SK-N-SH treated with all-trans-retinoic acid at 6 μM for 48 hours (cell line): ENCODE measurements at places on chromosomes 4 and X.

DNA sequence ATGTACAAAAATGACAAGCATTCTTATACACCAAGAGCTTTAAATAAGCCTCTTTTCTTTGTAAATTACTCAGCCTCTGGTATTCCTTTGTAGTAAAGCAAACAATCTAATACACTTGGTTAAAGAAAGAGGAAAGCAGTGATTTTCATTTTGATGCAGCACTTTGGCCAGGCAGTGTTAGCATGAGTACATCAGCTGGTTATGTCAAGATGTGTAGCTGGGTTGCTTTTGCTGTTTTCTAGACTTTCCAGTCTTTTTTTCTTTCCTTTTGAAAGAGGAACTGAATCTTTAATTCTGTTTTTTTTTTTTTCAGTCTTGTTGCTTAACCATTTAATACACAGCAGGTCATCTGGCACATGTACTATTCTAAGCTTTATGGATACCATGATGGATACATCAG, 167.1 kb upstream of the AADAT start:
- ATAC-seq, result no peak

DNA sequence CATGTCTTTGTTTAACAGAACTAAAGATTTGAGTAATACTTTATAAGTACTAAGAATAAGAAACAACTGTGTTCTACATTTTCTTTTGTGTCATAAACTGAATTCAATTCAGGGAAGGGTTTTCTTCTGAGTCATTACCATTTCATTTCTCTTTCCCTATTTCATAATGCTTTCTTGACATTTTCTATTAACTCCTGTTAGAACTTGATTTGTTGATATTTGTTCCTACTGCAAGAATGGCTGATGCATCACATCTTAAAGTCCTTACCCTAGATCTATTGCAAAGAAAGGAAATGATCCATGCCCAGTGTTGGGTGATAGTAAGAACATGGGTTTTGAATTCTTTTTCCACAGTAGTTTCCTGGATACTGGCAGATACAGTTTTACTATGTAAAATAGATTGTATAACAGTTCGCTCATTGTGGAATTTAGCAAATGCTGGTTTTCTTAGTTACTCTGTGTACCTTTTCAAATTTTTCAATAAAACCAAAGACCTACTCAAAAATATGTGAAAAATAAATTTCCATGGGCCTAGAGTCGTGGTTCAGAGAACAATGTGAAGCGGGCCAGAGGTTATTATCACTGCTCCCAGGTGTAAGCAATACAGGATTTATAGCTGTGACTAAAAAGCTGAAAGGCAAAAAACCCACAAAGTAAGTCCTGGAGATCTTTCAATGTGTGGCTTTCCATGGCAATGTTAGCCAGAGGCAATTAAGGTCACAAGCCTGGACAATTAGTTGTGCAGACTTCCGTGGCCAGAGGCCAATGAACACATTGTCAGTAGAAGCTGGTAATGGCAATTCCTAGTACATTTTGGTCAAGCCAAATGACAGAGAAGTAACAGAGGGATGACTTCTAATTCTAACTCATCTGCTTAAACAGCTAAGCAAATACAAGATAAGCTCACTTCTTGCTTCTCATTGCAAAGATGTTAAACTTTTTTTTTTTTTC, 127.3 kb upstream of the FAT4 start:
- peak; percentile 81 for ATAC-seq

- no peak for ATAC-seq
These were observed 106.6 kb downstream of the CRLF2 start for GRCh38 chrX:1105671-1106419.

GRCh38 chrX:9135901-9136510, 102.1 kb upstream of the FAM9B start:
- no peak for ATAC-seq

DNA sequence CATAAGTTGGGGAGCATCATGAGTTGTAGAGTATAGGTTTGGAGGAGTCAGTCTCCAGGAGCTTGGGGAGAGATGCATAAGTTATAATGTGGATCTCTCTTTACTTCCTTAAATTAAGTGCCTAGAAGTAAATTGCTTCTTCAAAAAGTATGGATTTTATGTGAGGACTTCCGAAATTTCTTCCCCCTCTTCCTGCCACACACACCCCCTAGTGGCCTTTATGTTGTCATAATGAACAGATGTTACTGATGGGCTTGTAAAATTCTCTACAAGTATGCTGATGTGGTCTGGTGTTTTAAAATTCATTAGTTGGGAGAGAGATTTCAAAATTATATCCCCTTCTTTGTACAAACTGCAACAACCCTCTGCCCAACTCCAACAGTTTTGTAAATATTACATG, 2.3 kb upstream of the METTL14 start:
- ATAC-seq, result no peak

DNA sequence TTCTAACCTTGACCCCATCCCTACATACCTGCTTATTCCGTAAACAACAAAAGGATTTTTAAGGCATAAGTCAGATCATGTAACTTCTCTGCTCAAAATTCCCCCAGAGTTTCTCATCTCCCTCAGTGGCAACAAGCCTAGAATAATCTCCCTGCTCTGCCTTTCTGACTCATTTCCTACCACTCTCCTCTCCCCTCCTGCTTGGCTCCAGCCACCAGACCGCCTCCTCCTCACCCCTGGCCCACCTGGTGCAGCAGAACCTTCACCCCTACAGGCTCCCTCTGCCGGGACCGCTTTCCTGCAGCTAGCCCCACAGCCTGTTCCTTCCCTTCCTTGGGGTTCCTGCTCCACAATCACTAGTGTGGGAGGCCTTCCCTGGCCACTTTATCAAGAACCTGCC, 32.1 kb downstream of the TSPAN5 start:
- peak; percentile 93 for ATAC-seq

DNA sequence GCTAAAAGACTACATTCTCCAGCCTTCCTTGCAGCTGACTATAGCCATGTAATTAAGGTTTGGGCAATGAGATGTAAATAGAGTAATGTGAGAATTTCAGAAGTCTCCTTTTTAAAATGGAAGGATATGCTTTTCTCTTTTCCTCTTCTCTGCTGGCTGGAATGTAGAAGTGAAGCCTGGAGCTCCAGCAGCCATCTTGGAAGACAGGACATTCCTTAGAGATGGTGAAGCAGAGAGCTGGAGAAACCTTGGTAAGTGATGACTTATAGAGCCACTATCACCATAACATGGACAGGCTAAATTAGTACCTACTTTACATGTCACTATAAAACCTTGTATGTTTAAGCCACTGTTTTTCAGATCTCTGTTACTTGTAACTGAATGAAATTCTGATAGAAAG, 48.0 kb downstream of the RASL11B start:
- ATAC-seq, result no peak

DNA sequence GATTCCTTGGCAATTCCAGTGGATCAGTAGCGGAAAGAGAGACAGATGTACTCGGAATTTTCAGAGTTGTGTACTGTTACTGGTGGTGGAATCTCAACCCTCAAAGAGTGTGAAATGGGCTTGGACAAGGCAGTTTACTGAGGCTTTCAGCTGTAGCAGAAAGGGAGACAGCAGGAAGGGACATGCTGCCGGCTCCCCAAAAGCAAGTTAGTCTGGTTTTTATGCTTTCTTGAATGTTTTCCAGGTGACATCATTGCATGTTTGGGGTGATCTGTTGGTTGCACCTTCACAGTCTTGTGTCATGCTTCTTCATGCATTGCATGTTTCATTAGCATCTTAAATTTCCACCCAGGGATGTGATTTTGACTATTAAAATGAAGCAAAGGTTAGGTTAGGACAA, 1282.2 kb downstream of the ADGRL3 start:
- no peak for ATAC-seq

DNA sequence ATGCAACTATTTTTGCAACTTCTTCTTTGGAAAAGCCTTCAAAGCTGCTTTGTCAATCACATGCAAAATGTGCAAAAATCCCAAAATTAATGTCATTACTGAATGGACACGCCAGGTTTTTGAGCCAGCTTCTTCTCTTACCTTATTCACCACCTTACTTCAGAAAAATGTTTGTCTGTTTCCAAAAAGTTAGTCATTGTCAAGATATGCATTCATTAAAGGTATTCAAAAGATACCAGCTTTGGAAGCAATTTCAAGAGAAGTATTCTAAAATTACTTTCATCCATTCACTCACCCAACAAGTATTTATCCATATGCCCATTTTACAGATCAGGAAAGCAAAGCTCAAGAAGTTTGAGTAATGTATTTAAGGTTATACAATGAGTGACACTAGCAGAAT, 2.3 kb upstream of the SEPSECS start:
- ATAC-seq, result no peak

- peak; percentile 33; the same call in 1 of the 3 replicates for ATAC-seq
These were observed 90.7 kb upstream of the PCDH18 start for GRCh38 chr4:137623013-137623412.

DNA sequence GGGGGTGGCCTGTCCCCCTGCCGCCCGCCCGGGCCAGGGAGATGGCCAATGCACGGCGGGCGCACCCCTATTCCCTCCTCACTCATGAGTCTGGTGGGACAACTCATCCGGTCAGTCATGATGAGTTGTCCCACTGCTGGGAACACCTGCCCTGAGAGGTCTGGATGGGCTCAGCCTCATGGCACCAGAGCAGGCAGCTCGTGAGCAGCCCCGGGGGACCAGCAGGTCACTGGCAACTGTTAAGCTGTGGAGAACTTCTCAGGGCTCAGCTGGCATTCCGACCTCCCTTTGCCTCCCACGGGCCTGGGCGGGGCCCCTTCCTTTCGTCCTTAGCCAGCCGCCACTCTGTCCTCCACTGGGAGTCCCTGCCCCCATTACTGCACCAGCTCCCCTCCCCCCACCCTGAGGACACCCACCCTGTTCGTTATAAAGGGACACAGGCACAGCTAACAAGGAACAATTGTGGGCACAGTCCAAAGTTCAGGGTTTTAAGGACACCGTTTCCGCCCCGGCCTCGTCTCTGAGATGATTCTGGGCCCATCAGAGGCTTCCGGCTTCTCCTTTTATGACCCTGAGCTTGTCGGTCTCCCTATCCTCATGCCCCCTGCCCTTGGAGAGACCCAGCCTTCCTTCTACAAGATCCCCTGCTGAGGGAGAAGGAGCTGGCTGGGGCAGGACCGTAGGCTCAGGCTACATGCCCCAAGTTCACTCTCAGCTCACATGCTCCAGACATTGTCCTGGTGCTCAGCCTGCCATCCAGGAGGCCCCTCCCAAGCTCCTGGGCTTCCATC, 14.6 kb upstream of the KIAA0232 start:
- ATAC-seq, result no peak

- ATAC-seq, result no peak
These were observed 292.7 kb downstream of the BCOR start for GRCh38 chrX:39805022-39805421.

DNA sequence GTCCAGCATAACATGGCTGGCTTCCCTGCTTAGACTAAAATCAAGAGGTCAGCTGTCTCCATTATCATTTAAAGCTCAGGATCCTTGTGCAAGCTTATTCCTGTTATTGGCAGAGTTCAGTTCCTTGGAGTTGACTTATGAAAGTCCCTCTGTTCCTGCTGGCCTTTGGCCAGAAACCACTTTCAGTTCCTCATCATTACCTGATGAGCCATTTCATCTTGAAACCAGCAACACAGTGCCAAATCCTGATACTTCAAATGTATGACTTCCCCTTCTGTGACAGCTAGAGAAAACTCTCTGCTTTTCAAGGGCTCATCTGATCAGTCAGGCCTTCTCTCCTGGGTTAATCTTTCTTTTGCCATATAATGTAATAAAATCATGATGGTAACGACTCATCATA, 110.6 kb upstream of the FSTL5 start:
- ATAC-seq, result no peak

GRCh38 chr4:88674979-88675378, 22.6 kb downstream of the NAP1L5 start:
- ATAC-seq, result peak; percentile 90

DNA sequence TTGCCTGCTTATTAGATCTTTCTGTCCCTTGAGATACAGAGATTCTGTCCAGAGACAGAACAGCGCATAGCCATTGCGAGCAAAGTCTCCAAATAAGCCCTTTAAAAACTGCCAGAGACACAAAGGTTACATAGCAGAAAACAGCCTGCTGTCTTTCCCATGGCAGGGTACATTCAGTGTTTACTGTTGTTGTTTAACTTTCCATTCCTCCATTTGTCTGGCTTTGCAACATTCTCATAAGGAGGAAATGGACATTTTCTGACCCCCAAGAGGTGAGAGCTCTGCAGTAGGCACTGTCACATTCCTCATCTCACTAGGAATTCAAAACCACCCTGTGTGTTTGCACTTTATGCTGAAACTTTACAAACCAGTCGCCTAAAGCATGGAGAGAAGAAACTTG, 48.3 kb downstream of the PDE5A start:
- no peak for ATAC-seq

GRCh38 chr4:183961795-183962194, 56.7 kb downstream of the STOX2 start:
- no peak for ATAC-seq

GRCh38 chr4:185238215-185238681, 28.9 kb downstream of the SNX25 start:
- ATAC-seq, result peak; percentile 36; the same call in 1 of the 3 replicates

GRCh38 chr4:99679204-99679603, 21.6 kb upstream of the C4orf54 start:
- no peak for ATAC-seq

DNA sequence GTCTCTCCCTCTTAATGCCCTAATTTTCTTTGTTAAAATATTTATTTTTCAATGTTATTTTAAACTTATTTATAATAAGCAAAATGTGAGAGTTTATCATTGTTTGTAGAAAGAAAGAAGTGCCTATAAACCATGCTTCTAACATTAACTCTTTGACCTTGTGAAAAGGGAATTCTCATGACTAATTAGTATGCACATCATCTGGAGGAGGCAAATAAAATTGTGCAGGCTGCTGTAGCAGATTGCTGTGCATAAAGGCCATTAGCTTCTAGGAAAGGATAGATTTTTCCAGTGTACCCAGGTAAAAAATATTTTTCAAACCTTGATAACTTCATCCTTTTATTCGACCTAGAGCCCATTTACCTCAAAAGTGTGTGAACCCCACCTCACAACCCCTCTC, 84.6 kb upstream of the GUCY1A1 start:
- ATAC-seq, result no peak

DNA sequence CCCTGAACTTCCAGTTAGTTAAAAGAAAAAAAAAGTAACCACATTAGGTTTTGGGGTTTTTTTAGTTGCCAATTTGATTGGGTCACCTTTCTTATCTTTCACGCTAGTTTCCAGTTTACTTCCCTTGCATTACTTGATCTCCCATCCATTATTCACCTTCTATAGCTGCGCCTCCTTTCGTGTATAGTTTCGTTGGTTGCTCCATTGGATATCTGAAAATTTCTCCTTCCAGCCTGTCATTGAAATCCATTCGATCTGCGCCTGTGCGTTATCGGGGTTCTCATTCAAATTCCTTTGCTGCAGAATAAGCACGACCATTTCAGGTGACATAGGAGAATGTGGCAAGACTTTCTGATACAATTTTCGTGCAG, 764 bp downstream of the TRAPPC11 start:
- no peak for ATAC-seq

DNA sequence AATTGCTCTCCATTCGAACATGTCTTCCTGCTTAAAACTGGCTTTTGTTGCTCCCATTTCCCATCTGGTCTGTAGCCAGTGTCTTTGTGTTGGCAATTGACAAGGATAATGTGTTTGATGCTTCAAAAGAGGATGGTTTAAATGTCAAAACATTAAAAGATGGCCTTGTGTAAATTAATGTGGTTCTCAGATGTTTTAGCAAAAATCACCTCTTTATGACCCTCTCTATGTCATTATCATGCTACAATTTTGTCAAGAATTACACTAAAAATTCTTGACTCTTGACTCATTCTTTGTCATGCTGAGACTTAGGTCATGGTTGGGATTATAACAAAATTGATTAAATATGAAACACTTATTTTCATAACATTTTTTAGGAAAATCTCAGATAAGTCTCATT, 47.4 kb downstream of the TMEM131L start:
- peak; percentile 65 for ATAC-seq
